EH (cell line): ENCODE measurements at places on chromosomes 16 and 17.

DNA sequence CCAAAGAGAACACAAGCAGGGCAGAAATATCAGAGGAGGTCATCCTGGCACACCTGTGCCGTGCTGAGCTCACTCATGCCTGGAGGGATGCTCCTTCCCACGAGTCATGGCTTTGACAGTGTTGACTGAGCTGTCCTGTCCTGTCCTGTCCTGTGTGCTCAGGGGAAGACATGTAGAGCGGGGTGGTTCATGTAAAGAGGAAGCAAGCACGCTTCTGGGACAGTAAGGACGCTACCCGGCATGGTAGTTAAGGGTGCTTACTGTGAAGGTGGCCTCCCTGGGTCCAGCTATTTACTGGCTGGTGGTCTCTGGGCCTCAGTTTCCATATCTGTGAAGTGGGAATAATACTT, 398 bp downstream of the LGALS9 start:
- no peak for DNase-seq

- DNase-seq, result no peak
These were observed 44.4 kb downstream of the SLC6A4 start for GRCh38 chr17:30191072-30191471.

GRCh38 chr16:89748921-89749320, 27.6 kb downstream of the ZNF276 start:
- no peak for DNase-seq

DNA sequence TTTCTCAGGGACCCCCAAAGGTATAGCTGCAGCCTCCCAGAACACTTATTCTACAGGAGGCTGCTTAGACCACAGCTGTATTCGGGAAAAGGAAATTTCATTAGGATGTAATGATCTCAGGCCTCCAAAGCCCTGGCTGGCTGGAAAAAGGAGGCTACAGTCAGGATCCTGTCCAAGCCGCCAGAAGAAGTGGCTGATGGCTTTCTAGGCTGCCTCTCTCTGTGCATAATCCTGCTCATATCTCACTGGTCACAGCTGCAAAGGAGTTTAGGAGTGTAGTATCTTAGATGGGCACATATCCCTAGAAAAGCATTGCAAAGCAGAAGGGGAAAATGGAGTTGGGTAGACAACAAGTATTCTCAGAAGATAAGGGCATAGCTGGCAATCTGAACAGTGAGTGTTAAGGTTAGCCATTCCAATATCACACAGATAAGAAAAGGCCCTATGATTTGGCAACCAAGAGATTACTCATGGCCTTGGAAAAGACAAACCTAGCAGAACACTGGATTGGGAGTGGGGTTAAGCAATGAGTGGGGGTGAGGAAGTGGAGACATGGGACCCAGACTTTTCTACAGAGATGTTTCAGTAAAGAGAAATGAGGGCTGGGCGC, 26.0 kb upstream of the PRKCA start:
- peak; percentile 47 for DNase-seq
